Stimulated activated naive CD4-positive, alpha-beta T cell (primary cell): ENCODE measurements at places on chromosomes 13 and 19.

DNA sequence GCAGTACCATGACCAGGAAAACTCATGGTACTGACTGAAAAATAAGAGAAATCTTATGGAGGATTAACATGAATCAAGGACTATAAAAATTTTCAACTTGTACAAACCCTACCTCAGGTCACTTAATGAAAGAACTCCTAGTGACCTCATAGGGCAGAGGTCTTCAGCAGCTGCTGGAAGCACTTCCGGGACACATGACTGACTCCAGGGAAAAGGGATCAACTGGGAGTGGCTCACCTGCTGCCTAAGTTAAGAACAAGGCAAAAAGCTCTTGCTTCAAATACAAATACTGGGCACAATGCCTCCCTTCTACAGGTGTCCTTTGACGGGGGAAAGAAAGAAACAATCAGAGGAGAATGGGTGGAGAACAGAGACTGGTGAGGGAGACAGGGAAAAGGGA is 18.6 kb downstream of the DOCK9 start:
- no peak for DNase-seq

- no peak for DNase-seq
Observed at GRCh38 chr13:58876473-58876872, 1244.9 kb downstream of the PCDH17 start.

GRCh38 chr13:98848746-98849145 is 96.3 kb upstream of the SLC15A1 start:
- DNase-seq = no peak

DNA sequence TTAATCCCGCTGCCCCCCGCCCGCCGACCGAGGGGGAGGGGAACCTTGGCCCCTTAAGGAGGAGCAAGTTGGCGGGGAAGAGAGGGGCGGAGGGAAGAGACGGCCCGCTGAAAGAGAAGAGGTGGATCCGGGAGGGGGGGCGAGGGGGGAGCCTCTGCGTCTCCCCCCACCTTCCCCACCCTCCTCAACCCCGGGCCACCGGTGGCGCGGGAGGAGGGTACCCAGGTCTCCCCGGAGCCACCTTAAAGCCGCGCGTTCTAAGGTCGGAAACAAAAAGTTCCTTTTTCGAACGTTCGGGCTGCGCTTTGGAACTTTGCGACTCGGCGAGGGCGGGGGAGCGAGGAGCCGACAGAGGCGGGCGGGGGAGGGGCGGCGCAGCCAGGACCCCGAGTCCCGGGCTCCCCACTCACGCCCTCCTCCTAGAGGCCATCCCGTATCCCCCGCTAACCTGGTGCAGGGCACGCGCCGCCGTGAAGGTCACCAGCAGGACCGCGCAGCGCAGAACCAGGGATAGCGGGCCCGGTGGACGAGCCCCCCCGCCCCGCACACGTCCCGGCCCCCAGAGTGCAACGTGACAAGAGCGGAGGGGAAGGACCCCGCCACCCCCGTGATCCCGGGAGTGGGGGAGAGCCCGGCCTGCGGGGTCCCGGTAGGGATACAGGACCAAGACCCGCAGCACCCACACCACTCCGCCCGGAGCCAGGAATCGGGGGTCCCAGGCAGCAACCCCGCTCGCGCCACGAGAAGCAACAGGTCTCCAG is 659 bp downstream of the ERF start:
- DNase-seq = peak; percentile 82

- no peak for DNase-seq
Observed at GRCh38 chr13:75492389-75492788, 10.4 kb upstream of the TBC1D4 start.

GRCh38 chr13:98216135-98216565 is 39.1 kb upstream of the RNF113B start:
- DNase-seq = no peak

DNA sequence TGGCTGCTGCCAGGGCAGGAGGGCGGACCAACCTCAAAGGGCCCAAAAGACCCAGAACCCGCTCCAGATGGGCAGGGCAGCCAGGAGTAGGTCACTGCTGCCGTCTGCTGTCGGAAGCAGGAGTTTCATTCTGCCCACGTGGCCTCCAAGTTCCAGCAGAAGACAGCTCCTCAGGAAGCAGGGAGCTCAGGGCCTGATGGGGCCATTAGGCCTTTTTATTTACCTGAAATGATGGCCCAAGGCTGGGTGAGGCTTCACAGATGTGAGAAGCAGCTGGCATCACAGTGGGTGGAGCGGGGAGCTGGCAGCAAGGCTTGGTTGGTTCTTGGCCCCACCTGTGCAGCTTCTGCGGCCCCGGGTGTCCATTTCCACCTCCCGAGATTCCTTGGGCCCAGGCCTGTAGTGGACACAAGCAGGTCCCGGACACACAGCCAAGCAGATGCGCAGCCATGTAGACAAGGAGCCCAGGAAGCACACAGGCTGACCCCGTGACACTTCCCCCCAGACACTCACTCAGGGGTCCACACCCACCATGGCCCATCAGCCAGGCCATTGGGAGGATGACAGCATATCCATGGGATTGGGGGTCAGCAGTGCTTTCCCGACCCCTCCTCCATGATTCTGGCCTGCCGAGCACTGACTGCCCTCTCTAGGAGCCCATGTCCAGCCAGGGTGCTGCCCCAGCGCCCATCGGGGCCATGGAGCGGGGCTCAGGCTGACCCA is 26.4 kb downstream of the C13orf46 start:
- DNase-seq = no peak

DNA sequence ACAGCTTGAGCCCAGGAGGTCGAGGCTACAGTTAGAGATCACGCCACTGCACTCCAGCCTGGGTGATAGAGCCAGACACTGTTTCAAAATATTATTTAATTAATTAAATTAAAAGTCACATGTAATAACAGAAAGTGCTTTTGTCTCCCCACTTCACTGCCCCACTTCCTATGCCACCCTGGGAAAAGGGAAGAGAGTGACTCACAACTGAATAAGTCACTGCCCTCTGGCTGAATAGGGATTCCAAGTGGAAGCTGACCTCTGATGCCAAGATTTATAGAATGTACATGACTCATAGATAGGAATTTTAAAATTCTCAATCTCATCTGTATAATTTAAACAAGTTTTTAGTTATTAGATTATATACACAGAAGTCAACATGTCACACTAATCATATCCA is 22.2 kb upstream of the ERVV-1 start:
- no peak for DNase-seq

DNA sequence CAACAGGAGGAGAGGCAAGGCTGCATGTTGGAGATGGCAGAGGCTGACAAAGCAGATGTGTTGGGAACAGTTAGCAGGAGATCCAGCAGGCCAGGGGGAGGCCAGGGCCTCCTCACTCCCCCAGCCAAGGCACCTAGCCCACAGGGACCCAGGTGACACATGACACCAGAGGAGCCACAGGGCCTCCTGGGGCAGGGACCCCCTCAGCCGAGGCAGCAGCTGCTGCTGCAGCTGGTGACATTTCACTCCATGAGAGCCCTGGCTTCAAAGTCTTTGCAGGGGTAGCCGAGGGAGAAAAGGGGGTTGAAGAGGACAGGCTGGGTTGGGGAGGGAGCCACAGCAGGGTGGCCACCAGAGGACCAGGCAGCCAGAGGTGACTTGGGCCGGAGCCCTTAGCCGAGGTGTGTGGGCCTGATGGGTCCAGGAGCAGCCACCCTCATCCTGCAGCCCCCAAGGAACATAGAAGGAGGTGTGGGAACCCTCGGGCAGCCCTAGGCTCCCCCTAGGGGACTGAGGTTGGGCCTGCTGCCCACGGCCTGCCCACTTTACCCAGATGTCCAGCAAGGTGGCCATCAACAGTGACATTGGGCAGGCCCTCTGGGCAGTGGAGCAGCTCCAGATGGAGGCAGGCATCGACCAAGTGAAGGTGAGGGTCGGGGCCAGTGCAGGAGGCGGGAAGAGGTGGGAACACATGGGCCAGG is at the start of gene GNG14:
Gene GNG14 (plus strand): TSS at position 503 of the 701 bp plus-strand sequence. CDS start 51 bp downstream, at position 554.
- no peak for DNase-seq

GRCh38 chr13:25908366-25908765 is 143.4 kb downstream of the SHISA2 start:
- no peak for DNase-seq

DNA sequence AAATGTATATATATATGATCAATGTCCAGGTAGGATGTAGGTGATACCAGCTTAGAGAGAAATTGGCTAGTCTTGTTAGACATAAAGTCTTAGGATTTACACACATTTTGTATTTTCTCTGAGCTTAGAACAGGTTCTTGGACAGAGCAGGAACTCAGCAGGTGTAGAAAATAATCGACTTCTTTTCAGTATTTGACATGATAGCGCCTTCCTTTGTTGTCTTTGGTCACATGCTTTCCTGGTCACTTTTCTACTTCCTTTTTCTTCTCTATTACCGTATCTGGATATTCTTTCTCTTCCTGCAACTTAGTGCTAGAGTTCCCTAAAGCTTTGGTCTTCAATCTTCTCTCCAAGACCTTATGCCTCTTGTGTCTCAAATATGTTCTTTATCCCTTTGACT is 107.4 kb downstream of the LRCH1 start:
- DNase-seq = no peak

GRCh38 chr13:113742000-113742441 is 17.0 kb upstream of the TMEM255B start:
- no peak for DNase-seq

- DNase-seq = no peak
Observed at GRCh38 chr13:80441968-80442367, 101.0 kb upstream of the SPRY2 start.
